ENCODE measurements at places on chromosomes 2 and 18.
A peak's percentile ranks its signal among the peaks of the same experiment; 100 is the strongest.

DNA sequence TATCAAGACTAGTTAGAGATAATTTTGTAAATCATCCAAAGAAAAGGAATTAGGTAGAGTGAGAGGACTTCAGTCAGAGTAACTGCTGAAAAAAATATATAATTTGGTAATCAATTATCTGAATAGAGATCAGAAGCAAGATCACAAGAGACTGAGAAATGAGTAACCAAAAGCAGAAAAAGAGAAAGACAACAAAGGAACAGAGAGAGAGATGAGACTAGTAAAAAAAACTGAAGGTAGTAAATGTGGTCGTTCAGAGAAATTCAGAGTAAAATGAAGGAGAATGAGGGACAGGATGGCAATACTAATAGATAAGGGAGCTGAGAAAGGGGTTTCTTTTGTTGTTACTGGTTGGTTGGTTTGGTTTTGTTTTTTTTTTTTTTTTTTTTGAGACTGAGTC, 16.5 kb downstream of the STRN start:
- no peak for DNase-seq

DNA sequence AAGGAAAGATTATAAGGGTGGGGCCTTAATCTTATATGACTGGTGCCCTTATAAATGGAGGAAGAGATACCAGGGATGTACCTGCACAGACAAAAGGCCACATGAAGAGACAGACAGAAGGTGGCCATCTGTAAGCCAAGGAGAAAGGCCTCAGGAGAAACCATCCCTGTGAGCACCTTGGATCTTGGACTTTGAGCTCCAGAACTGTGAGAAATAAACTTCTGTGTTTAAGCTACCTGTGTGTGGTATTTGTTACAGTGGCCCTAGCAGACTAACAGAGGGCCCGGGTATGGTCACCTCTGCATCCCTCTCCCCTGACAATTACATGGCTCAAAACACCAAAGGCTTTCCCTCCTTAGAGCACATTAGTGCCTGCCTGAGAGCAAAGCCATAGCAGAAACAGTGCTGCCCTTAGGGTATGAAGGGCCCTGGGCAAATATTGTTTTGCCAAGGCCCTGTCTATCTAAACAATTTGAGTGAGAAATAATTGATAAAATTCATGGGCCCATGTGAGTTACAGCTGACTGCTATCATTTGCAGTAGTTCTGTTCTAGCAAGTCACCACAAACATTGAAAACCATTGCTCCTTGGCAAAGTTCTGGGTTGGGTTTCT, 109.3 kb upstream of the MYCN start:
- no peak for DNase-seq

- no peak for DNase-seq
Observed at GRCh38 chr18:67411116-67411515, 105.4 kb downstream of the DSEL start.

- peak; percentile 74 for DNase-seq
Observed at GRCh38 chr2:40370007-40370395, 81.9 kb downstream of the SLC8A1 start.

DNA sequence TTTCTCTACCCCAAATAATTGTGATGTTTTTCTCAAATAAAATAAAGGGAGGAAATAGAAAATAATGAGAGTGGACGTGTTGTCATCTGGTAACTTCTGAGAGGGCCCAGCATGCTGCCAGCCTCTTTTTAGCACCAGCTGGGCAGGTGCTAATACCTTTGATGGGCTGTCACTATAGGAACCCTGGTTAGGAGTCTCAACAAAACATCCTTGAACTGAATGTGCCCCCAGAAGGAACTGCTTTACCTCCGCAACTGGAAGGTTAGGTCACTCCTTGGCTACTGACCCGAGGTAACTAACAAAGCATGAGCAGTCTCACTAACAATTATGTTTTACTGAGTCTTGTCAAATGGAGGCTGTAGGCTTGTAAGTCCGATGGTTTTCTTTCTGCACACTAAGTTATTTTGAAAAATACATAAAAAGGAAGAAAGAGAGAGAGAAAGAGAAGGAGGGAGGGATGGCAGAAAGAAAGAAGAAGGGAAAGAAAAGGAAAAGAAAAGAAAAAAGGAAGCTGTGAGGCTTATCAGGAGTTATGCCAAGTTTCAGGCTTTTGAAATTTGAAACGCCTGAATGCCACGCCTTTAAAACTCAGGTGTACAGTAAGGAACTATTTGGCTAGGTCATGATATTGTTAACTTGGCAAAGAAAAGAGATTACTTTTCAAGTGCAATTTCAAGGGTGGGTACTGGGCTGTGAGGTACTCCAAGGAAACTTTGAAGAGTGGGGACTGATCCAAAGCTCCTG, 91.0 kb downstream of the TGIF1 start:
- DNase-seq, result no peak
